ENCODE measurements at places on chromosomes 3 and 15.

DNA sequence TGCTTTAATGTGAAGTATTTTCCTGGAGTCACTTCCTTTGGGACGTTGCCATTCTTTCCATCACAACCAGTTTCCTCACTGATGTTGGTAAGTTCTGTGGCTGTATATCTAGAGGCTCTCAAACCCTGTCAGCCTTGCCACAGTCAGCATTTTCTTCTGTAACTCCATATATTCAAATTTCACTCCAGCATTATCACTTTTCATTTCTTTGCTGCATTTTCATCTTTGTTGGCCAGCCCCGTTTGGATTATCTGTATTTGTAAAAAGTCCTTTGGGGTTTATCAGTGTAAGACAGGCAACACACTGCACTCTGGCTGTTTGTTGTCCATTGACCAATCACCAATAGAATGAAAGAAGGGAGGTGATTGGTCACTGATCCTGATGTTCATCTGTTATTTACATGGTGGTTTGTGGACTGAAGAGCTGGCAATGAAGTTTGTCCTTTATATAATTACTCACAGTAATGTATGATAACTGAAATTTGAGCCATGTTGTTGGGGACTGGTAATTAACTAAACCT is 20.3 kb downstream of the GMPS start:
- DNase-seq = no peak

DNA sequence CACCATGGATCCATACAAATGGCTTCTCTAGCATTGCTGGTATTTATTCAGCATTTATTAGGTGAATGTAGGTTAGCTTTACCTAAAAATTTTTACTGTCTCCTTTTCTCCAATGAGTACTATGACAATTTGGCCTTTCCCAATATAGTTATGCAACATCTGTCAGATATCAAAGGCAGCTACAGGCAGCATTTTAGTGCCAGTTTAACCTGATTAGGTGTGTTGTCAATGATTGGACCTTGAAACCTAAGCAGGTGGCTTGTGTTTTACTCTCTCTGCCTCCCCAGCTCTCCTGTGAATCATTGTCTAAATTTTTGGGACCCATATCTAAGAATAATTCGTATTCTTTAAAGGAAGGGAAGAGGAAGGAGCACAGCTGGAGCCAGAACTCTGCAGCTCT is 228.9 kb downstream of the KBTBD8 start:
- no peak for DNase-seq

DNA sequence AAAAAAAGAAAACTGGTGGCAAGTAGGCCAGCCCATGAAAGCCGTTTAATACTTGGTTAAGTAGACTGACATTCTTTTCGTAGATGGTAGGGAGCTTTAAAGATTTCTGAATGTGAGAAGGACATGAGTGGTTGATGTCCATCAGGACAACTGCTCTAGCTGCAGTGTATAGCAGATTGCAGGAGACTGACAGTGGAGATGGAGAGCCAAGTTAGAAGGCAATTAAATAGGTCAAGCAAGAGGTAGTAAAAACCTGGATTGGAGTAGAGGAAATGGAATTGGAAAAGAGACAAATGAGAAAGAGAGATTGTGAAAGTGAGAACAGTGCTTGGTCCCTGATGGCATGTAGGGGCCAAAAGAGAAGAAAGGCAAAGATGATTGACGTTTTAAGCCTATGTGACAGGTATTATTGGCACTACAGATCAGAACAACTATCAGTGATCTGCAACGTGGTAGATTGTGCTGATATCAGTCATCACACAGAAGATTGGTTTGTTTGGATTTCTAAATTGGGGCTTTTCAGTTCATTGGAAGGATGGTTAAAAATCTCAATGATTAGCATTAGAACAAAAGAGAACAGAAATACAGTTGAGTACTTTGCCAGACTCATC is 74.0 kb downstream of the CNTN4 start:
- no peak for DNase-seq

- DNase-seq = no peak
These were observed 50.2 kb downstream of the IMPG2 start for GRCh38 chr3:101270149-101270548.

DNA sequence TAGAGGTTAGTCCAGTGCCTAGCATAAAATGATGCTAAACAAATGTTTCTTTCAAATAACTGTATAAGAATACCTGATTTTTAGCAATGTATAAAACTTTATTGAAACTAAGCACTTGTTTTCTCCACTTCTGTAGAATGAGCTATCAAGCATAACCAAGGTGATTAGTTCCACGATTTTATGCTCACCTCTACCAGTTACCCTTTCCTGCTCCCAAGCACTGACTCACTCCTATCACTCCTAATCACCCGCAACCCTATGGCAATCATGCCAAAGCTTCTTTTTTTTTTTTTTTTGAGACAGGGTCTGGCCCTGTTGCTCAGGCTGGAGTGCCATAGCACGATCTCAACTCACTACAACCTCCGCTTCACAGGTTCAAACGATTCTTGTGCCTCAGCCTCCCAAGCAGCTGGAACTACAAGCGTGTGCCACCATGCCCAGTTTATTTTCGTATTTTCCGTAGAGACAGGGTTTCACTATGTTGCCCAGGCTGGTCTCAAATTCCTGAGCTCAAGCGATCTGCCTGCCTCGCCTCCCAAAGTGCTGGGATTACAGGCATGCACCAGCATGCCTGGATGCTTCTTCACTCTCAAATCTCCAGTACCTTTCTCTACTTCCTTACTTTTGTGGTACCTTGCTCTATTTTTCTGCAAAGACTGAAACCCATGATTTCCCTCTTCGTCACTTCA is 3.9 kb downstream of the HSPBAP1 start:
- DNase-seq = no peak

DNA sequence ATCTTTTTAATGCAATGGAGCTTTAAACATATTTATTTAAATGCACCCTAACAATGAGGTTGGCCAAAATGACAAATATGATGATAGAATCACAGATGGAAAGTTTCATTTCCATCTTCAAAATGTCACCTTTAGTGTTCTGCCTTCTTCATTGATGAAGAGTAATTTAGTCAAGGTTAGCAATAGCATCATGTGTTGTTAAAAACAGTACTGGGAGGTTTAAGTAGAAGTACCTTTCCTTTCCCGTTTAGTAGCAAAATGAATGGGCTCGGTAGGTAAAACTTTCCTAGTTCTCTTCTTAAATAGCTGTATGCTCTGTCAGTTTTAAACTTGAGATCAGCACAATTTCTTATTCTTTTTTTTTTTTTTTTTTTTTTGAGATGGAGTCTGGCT is 35.1 kb downstream of the EIF2AK4 start:
- no peak for DNase-seq

DNA sequence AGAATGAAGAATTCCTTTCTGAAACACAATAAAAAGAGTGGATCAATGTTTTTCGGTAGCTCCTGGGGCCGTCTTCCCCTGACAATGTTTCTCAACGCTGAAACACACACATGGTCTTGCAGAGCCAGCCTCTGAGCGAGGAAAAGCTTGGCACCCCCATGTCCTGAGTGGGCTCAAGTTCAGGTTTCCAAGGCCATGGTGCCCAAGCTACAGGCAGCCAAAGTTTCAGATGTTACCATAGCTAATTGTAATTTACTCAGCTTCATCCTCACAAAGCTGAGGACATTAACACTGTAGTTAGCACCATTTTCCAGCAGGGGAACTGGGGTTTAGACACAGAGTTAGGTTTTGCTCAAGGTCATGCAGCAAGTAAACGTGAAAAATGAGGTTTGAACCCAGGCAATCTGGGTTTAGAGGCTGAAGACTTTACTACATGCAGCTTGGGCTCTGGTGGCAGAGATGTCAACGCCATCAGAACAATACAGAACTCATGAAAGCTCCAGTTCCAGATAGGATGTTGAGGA is 199.1 kb downstream of the TJP1 start:
- DNase-seq = no peak

- DNase-seq = no peak
These were observed 53.3 kb downstream of the ZNF385D start for GRCh38 chr3:21697707-21698106.

DNA sequence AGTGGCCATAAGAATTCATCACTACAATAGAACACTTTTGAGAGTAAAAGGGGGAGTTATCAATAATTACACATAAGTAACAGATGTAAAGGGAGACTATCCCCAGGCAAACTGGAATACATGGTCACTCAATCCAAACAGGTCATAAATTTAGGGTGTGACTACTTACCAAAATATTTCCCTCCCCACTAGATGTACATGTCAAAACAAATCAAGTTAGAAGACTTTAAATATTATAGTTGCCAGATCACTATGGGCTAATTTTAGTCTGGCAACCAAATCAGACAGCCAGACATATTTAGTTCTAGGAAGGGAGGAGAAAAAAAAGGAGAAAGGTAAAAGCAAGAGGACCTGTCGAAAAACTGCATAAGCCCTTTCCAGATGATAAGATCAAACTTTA is 23.1 kb downstream of the SLC24A5 start:
- no peak for DNase-seq

GRCh38 chr15:99503411-99503810 is 62.4 kb upstream of the MEF2A start:
- DNase-seq = no peak

DNA sequence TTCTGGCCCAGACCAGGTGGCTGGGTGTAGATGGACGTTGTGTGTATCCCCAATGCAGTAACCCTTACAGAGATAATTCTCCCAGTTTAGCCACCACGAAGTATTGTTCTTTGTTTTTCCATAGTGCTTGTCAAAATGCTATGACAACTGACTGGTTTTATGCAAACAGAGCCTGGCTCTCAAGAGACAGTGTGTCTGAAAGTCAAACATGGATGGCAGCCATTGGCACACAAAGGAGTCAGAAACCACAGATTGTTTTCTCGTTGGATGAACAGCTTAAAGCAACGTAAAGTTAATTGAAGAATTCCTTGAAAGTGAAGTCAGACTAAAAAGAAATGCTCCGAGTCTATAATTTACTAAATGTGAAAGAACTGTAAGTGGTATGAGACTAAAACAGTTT is 91.2 kb downstream of the FILIP1L start:
- DNase-seq = no peak

GRCh38 chr3:184737063-184737462 is 25.2 kb upstream of the MAGEF1 start:
- no peak for DNase-seq

- no peak for DNase-seq
These were observed 31.3 kb downstream of the NOX5 start for GRCh38 chr15:69045802-69046201.

DNA sequence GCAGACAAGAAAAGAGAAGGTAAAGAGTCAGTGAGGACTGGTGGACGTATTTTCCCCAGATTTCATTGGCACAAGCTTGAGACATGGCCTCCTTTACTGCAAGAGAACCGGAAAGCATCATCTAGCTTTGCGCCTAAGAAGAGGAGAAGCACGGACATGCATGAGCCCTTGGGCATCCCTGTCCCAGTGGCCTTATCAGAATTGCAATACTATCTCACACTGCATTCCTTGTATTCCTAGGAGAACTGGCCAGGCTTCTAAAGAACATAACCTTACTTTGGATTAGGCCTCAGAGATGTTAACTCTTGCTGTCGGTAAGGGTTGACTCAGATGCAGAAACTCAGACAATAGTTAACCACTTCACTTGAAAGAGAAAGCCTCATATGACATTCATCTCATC is 229.5 kb upstream of the PRICKLE2 start:
- no peak for DNase-seq

DNA sequence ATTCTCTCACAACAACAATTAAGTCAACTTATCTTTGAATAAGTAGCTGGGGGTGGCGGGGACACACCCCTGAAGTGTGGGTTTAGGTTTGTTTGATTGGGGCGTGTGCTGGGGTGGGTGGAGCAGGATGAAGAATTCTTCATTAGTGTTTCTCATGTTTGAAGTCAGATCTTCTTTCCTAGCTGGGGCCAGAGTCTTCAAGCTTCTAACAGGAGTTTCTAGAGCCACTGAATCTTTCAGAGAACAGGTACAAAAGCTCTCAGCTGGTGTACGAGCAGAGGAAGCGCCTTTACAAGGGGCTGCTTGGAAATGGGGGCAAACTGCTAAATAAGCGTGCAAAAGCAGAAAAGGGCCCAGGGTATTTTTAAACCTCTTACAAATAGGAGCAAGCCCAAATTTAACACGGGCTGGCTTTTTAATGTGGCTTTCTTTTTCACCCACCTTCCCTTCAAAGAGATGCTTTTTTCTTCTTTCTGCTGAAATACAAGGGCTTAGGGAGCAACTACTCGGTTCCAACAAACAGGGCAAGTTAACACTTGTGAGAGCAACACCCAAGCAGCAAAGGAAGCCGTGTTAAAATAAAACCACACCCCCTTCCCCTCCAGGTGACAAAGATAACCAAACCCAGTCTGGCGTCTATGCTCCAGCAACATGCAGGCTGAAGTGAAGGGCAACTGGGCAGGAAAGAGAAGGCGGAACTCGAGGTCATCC is 86.9 kb upstream of the RASGRP1 start:
- no peak for DNase-seq

DNA sequence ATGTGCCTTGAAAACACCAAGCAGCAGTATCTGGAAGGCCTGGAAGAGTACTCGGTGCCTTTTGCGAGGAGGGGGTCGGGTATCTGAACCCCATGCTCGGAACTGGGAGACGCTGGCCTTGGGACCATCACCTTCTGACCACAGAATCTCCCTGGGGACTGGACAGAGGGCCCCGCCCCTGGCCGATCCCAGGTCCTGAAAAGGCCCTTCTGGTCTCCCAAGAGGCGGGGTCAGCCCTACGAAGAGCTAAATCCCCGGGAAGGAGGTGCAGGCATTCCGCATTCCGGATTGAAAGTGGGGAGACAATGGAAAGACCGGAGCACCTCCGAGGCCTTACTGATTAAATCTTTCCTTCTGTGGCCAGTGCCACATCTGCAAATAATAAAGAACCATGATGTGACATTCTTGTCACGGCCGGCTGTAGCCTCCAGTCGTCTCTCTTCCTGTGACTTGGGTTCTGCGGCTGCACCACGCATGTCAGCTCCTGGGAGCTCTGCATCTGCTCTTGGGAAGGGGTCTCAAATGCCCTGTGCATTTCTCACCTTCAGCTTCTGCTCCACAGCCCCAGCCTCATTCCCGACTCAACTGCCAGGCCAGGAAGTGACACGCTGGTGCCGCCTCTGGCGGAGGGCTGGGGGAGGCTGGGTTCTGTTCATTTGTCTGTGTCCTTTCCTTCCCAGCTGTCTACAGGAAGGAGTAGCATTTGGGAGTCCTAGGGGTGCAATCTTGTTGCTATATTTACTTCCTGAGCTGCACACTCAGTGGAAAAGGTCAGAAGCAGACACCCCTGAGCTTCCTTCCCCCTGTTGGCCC is 173.5 kb downstream of the KLF13 start:
- DNase-seq = no peak

GRCh38 chr3:62131620-62132019 is 241.7 kb downstream of the FEZF2 start:
- DNase-seq = no peak

GRCh38 chr3:178526291-178526690 is 9.9 kb upstream of the KCNMB2 start:
- DNase-seq = no peak

- no peak for DNase-seq
These were observed 108.1 kb upstream of the THBS1 start for GRCh38 chr15:39472621-39473297.

GRCh38 chr3:11510356-11510755 is 133.4 kb downstream of the VGLL4 start:
- no peak for DNase-seq

GRCh38 chr3:129417326-129417725 is 11.1 kb downstream of the EFCAB12 start:
- no peak for DNase-seq
